ENCODE measurements at places on chromosomes 12 and 14. TPM values are rescaled to one million over a fixed set of nuclear protein-coding genes. Genes with fewer than 3 reads are reported as not detected.

The DIO3 gene
- 0.73 TPM for total RNA-seq

The HOXC9 gene
- not detected for total RNA-seq

The P2RX2 gene
- total RNA-seq = 0.34 TPM

The LRRC10 gene
- total RNA-seq = not detected

DNA sequence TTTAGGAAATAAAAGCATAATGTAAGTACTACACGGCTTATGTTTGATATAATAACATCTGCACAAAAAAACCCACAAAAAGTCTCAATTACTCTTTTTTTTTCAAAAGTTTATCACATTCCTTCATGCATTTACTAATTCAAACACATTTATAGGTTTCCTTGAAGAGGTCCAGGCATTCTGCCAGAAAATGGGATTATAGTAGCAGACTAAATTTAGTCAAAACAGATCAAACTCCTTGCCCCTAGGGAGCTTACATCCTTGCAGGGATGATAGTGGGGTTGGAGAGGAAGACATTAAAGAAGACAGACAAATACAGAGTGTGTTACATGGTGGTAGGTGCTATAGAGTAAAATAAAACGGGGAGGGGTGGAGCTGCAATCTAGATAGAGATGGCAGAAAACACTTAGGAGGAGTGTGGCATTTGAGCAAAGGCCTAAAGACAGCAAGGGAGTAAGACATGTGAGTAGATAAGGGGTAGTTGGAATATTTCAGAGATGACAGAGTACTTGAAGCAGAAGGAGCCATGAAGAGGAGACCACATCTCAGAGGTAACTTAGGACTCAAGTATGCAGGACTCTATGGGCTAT lies 266.9 kb downstream of the PPFIA2 start:
- no peak for DNase-seq

The OTOGL gene
- total RNA-seq = 0.47 TPM

DNA sequence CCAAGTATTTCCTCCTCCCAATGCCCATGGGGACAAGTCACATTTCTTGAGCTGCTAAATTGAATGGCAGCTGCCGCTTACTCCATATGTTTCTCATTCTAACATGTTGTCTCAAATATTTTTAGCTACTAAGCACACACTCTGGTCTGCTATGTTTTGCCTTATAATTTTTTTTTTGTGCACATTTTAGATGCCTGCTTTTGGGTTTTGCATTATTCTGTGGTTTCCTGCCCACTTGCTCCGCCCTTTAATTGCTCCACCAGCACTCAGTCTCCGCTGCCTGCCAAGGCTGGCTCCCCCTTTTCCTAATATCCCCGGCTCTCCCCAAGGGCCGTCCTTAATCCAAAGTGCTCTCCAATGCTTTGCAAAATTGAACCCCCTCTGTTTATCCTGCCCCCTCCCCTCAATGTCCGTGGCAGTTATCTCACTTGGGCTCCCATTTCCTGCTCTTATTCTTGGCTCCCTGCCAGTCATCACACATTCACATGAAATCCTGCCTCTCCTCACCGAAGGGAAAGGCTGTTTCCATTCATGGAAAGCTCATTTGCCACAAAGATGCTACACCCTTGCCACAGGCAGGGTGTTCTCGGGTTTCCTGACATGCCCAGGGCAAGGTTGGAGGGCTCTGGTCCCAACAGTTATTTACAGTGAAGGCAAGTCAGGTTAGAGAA lies 79.4 kb downstream of the C12orf75 start:
- no peak for DNase-seq

DNA sequence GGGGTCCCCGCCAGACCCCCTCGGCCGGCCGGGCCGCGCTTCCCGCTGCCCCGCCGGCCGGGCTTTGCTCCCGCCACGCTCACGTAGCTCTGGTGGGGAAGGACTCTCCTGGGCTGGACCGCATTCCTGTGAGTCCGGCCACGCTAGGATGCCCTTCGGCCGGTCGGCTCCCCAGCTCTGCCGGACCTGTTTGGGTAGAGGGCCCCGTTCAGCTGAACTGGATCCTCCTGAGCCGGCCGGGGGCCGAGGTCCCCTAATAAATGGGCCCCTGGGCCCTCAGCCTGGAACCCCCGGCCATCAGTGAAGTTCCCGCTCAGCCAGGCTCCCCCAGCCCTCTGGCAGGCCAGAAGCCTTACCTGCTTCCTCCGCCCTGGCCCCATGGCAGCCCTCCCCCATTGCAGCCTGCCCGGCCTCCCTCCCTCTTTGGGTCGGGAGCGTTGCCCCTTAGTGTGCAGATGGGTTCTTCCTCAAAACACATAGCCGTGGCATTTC lies 593 bp downstream of the UNC119B start:
- no peak for DNase-seq
